Mucosa of descending colon (tissue), 3 donors: ENCODE measurements at places on chromosomes 13 and 19.

DNA sequence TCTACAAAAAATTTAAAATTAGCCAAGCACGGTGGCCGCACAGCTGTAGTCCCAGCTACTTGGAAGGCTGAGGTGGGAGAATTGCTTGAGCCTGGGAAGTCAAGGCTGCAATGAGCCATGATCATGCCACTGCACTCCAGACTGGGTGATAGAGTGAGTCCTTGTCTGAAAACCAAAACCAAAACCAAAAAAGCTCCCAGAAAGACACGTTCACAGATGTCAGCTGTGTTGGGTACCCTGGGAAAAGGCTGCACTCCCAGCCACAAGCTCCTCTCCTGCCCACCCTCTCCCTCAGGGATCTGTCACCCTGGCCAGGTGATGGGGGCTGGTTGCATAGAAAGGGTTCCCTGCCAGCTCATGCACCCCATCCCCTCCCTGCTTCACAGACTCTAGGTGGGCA lies 53.3 kb downstream of the RNF6 start:
- no peak for DNase-seq

GRCh38 chr13:23384111-23384510 lies 49.4 kb downstream of the SACS start:
- DNase-seq = no peak

GRCh38 chr13:80658705-80659104 lies 317.8 kb upstream of the SPRY2 start:
- DNase-seq = peak; percentile 37

DNA sequence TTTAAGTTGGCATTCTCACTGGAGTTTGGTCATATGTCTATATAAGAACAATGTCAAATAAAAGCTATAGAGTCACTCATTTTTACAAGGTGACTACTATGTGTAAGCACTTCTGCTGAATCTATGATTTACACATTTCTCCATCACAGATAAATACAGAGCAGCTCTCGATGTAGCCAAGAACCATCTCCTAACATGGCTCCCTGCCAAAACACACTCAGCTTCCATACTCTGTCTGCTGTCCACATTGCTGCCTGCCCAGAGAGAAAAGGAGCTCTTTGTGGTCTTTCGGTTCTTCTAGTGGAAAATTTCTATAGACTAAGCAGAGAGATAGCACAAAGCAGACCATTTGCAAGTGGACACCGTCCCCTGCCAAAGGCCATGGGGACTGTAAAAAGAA lies 190.9 kb upstream of the KLF12 start:
- DNase-seq = no peak

- no peak for DNase-seq
Observed at GRCh38 chr13:28865149-28865744, 45.1 kb downstream of the MTUS2 start.

GRCh38 chr19:48659768-48660167 lies 13.0 kb downstream of the NTN5 start:
- no peak for DNase-seq
